ENCODE measurements at places on chromosomes 1 and 21.

- no peak for DNase-seq
These were observed 53.6 kb upstream of the NEXN start for GRCh38 chr1:77834771-77835334.

- peak; percentile 17 for DNase-seq
These were observed 100.0 kb upstream of the SERTAD4 start for GRCh38 chr1:210132582-210132981.

DNA sequence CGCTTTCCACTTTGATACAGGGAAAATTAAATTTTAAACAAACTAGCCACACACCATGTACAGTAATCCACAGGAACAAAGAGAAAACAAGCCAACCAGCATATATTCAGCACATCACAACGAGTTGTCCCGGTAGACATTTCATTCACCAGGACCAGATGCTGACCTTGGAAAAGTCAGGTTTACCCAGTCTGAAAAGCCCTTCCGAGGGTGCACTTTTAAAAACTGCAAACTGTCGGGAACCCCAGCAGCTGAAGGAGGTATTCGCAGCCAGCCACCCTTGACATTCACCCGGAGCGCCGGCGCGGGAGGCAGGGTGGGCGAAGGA lies 1.2 kb downstream of the MCOLN3 start:
- no peak for DNase-seq

GRCh38 chr1:201769966-201770365 lies 59.0 kb upstream of the IPO9 start:
- no peak for DNase-seq

DNA sequence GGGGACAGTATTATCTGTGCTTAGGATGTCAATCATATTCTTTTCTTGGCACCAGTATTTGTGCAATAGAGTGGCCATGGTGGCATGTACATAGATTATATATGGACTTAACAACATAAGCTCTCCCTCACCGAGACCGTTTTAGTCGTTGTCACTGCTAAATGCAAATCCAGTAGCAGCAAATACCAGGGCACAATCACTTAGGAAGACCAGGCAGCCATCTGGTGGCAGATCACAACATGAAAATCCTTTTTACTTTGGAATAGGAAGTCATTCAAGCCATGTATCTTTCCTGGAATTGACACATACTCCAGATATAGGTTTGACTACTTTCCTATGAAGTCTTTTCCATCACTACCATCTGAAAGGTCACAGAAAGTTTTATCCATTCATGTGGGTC lies 53.2 kb upstream of the C1orf87 start:
- no peak for DNase-seq

Data from endothelial cell (in vitro differentiated cells).